ENCODE measurements at places on chromosomes 3 and 15.

- no peak for DNase-seq
Measured at GRCh38 chr15:40325188-40325587, 1.7 kb downstream of the INAFM2 start.

DNA sequence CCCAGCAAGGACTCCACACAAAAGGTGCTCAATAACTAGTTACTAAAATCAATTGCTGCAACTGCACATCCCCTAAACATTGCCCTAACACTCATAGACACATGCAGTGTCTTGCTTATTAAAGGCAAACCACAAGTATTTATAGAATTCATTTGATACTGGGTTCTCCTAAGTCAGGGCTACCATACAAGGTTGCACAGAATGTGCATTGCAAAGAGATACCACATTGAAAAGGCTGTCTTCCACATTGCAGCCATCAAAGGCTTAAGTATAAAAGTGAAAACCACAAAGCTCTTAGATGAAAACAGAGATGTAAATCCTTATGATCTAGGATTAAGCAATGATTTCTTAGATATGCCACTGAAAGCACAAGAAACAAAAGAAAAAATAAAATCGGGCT is 33.6 kb upstream of the TOPAZ1 start:
- DNase-seq, result peak; percentile 9

GRCh38 chr3:66409771-66410754 is 90.8 kb downstream of the LRIG1 start:
- no peak for DNase-seq

GRCh38 chr15:42069025-42069424 is 25.3 kb downstream of the PLA2G4D start:
- no peak for DNase-seq

DNA sequence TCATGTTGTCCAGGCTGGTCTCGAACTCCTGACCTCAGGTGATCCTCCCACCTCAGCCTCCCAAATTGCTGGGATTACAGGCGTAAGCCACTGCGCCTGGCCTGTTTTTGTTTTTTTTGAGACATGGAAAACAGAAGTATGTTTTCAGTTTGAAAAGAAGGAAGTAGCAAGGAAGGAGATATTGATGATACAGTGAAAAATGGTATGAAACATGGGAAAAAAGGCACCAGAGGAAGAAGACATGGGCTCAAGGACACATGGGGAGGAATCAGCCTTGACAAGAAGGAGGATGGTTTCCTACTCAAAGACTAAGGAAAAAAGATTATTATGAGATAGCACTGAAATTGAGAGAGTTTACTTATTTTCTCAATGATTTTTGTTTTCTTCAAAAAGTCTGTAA is 30.7 kb downstream of the FMN1 start:
- no peak for DNase-seq

GRCh38 chr3:105747060-105747541 is 121.7 kb downstream of the CBLB start:
- DNase-seq, result peak; percentile 25

DNA sequence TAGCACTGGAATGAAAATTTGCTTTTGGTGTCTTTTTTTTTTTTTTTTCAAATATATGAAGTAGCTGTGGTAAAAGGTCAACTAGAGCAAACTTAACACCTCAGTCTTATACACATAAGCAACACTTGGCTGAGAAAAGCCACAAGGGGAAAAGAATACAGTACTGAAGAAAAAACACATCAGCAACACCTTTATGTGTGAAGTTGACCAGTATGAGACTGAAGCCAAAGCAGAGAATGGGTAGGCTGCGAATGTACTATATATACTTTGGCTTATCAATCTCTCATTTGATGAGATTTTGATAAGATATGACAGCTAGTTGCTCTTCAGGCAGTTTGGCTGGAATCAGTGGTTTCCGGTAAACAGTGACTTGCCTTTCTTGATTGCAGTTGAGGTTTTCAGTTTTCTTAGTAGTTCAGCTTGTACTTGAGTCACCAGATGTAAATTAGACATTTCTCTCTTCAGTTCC is 22.0 kb upstream of the ZCWPW2 start:
- no peak for DNase-seq

DNA sequence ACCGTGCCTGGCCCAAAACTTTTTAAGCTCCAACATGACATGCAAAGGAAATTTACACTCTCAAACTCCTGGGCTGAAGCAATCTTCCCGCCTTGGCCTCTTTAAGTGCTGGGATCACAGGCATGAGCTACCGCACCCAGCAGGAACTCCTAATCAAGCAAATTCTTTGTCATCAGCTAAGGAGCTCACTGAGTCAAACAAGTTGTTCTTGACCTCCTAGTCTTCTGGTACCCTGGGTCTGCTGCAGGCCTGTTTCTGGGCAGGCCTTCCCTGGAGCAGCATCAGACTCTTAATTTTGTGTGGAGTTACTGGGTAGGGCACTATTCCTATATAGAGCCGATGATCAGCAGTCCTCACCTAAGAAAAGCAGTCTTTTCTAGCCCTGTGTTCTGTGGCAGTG is 68.4 kb upstream of the FLNB start:
- no peak for DNase-seq

GRCh38 chr15:57549935-57550334 is 41.8 kb upstream of the MYZAP start:
- no peak for DNase-seq

GRCh38 chr3:112634786-112635541 is 6.0 kb downstream of the CCDC80 start:
- no peak for DNase-seq

GRCh38 chr3:123459862-123460261 is 11.0 kb upstream of the ADCY5 start:
- no peak for DNase-seq

DNA sequence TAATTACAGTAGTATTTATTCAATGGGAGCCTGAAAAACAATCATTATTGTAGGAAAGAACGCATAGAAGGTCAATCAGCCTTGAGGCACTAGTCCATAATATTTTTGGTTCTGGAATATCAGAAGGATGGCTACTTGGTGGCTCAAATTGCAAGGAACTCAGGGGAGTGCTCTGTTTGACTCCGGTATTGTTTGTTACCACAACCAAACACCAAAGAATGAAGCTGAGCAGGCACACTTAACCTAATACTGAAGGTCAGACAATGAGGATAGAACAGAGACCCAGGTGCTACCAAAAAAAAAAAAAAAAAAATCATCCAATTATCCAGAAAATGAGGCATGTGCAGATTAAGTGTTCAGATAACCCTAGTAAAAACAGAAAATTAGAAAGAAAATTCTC is 11.1 kb upstream of the SATB1 start:
- no peak for DNase-seq

GRCh38 chr3:193897288-193897687 is 238.7 kb upstream of the HES1 start:
- no peak for DNase-seq

- DNase-seq, result no peak
Measured at GRCh38 chr15:37777006-37777405, 157.4 kb upstream of the TMCO5A start.

DNA sequence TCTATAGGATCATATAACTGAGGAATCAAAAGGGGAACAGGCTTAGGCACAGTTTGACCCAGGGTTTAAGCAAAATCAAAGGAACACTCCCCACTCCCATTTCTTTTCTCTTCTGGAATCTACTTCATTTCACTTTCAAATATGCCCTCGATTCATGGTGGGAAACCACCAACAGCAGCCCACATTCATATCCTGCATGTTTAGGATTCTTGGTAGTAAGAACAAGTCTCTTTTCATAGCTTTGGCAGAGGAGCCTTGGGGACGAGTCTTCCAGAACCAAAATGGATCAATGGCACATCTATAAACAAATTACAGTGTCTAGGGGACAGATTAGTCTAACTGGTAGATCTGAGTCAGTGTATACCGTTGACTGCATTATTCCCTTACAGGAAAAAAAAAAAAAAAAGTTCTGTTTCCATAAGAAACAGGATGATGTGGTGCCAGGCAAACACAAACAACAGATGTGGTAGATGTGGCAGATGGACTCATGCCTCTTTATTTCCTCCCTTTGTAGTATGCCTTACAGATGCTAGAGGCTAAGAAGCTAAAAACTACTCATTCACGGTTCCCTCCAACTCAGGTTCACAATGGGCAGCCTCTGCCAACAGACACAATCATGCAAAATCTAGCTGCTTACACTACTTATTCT is 578.3 kb upstream of the ADAMTS9 start:
- no peak for DNase-seq

- no peak for DNase-seq
Measured at GRCh38 chr3:48301800-48302166, 31.7 kb downstream of the SPINK8 start.

GRCh38 chr3:113441051-113441770 is at the start of gene CFAP44:
Gene CFAP44, minus strand, starts transcription at chr3:113441493. Its CDS starts 7,829 bp downstream, at chr3:113433664.
- DNase-seq, result peak; percentile 6

DNA sequence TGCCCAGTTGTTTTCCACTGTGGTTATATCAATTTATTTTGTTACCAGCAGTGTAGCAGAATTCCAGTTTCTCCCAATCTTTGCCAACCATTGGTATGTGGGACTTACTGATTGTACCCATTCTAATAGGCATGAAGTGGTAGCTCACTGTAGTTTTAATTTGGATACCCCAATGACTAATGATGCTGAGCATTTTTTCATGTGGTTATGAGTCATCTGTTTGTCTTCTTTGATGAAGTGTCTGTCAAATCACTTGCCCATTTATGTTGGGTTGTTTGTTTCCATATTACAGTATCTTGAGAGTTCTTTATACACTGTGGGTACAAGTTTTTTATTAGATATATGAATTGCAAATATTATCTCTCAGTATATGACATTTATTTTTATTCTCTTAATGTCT is 644.3 kb downstream of the NR2F2 start:
- no peak for DNase-seq

DNA sequence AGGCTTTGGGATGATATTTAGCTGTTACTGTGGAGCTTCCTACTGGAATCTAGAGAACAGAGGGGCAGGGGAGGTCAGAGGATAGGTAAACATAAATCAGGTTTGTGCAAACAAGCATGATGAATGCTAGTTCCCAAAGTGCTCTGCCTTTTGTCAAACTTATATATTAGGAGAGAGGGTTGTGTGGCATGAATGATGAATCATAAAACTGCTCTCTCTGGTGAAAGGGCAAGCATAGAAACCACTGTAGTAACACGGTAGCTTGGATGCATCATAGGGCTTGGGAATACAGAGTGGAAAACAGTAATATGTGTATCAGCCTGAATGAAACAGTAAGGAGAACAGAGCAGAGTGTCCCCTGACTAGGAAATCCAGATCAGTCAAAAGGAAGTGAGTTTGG is 486.7 kb downstream of the IL5RA start:
- DNase-seq, result no peak

- DNase-seq, result no peak
Measured at GRCh38 chr3:17394541-17395155, 347.8 kb downstream of the TBC1D5 start.

- DNase-seq, result no peak
Measured at GRCh38 chr3:78988324-78988723, 779.5 kb downstream of the ROBO1 start.

Data from fibroblast of skin of left biceps (primary cell).